ENCODE measurements at places on chromosomes 7 and 10. TPM values are rescaled to one million over a fixed set of nuclear protein-coding genes. Genes with fewer than 3 reads are reported as not detected.

Gene TMEM229A
- 0.66 TPM for polyA plus RNA-seq

Gene PTPN20
- 0.62 TPM for polyA plus RNA-seq

Gene C7orf57
- not detected for polyA plus RNA-seq

Gene HOXA10
- polyA plus RNA-seq, result not detected

Gene EIF4EBP2
- 36.8 TPM for polyA plus RNA-seq

Gene GBX1
- 1.1 TPM for polyA plus RNA-seq

Gene ADAMTS14
- polyA plus RNA-seq, result 2.2 TPM

Gene CNOT4
- 23.6 TPM for polyA plus RNA-seq

Gene CTTNBP2
- 30.0 TPM for polyA plus RNA-seq

Gene NEUROD6
- not detected for polyA plus RNA-seq

Gene SYNPO2L
- polyA plus RNA-seq, result 33.6 TPM

- DNase-seq, result no peak
Observed at GRCh38 chr7:140881507-140882228, 43.1 kb downstream of the BRAF start.

- peak; percentile 96 for DNase-seq
Observed at GRCh38 chr7:37208528-37208927, 240.1 kb downstream of the ELMO1 start.

GRCh38 chr7:29454899-29455451 lies 108.7 kb upstream of the PRR15 start:
- no peak for DNase-seq

GRCh38 chr7:27430105-27430504 lies 187.5 kb downstream of the EVX1 start:
- DNase-seq, result no peak

DNA sequence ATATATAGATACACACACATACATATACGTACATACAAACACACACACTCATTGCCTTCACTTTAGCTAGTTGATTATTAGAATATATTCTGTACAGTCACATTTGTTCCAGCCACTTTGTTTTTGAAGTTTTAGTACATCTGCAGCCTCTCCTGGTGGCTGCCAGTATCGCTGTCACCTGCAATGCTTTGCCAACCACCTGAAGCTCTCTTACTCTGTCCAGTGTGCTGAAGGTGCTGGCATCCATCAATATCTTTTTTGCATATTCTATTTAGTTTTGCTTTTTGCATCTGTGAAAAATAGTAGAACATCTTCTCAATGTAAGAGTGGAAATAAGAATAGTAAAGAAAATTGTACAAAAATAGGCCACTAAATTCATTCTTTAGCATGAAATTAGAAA lies 388.6 kb downstream of the EXOC4 start:
- no peak for DNase-seq

DNA sequence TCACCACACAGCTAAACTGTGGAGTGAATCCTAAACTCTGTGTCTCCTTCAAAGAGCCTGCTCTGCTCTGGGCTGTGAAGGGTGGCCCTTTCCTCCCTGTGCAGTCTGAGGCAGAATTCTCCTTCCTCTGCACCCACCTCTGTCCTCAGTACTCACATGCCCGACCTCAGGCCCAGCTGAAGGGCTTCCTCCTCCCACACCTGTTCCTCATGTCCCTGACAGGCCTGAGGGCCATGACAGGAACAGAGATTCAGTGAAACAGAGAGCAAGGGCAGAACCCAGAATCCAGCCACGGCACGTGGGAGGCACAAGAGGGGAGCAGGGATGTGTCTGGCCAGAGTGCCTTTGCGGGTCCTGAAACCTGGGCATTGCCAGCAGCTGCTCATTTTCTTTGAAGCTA lies 13.9 kb downstream of the CREB3L2 start:
- DNase-seq, result no peak

- peak; percentile 56 for DNase-seq
Observed at GRCh38 chr10:49161411-49161997, 26.7 kb downstream of the TMEM273 start.

DNA sequence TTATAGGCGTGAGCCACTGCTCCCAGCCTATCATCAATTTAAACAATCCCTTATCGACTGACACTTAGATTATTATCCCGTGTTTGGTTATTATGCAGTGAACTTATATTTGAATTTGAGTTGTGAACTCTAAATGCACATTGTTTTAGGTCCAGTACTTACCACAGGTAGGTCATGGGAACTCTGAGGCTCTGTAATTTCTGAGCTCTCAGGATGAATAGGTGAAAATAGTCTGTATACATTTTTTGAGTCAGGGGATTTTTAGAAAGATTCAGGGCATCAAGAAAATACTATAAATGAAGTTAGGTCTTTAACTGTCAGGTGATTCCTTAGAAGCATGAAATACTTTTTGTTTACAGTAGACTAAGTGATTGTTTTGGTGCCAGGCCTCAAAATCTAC lies 8.8 kb downstream of the CCDC136 start:
- no peak for DNase-seq

- DNase-seq, result no peak
Observed at GRCh38 chr7:13770305-13770704, 219.2 kb downstream of the ETV1 start.

DNA sequence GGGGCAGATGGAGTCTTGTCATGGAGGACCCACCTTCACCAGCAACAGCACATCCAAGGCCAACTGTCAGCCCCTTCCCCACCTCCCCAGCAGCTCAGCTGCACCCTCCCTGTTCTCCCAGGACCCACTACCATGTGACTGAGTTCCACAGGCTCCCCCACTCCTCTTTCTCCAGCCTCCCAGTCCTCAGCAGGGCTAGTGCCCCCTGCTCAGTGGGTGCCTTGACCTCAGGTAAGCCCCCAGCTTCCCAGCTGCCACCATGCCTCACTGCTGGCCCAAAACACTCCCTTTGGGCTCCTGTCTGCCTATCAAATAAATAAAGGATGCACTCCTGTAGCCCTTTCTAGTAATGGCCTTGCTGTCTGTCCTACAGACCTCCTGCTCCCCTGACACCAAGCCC lies 174.4 kb downstream of the SLIT1 start:
- DNase-seq, result no peak

DNA sequence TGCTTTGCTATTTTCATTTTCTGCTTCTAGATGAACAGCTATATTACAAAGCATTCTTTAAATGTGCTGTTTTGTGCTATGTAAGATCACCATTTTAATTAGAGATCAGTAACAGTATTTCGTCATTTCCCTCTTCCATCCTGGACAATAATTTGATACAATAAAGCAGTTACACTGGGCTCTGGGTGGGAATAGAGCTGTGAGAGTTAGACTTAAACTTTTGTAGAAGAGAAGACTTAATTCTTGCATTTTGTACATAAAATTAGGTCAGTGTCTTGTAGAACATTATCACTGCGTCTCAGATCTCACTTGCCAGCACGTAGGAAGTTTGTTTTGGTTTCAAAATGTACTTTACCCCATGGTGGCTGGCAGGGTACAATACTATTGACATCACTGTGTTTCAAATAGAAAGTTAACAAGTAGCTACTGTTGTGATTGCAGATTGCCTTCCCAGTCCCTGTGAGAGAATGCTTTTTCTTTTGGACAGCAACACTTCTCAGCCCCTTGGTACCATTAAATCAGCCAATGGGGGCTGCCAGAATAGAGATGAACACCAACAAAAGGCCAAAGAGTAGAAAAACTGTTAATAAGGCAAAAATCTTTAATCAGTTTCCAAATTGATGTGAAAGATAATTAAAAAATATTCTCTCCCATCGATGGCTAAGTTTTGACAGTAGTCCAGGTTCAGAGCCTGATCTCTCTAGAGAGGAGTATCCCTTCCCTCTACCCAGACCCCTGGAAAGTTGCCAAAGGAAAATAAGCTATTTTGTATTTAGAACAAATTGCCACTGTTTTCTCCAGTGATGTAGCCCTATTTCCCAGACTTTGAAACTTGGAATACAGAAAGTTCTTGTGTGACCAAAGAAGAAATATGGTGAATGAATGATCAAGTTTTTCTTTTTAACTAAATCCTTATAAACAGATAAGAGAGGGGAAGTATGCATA lies 35.1 kb downstream of the SMNDC1 start:
- peak; percentile 60 for DNase-seq

GRCh38 chr7:28980451-28981160 lies 22.5 kb upstream of the TRIL start:
- peak; percentile 55 for DNase-seq

Measured in cardiac muscle cell (in vitro differentiated cells and primary cell).